ENCODE measurements at places on chromosomes 11 and 22.

- DNase-seq, result no peak
Measured at GRCh38 chr11:95827696-95828095, 37.4 kb downstream of the CEP57 start.

- DNase-seq, result no peak
Measured at GRCh38 chr22:50717709-50718351, 20.2 kb upstream of the ACR start.

GRCh38 chr11:116680349-116681125 is 92.2 kb downstream of the BUD13 start:
- no peak for DNase-seq

- peak; percentile 17 for DNase-seq
Measured at GRCh38 chr11:26778000-26778757, 56.3 kb upstream of the SLC5A12 start.

DNA sequence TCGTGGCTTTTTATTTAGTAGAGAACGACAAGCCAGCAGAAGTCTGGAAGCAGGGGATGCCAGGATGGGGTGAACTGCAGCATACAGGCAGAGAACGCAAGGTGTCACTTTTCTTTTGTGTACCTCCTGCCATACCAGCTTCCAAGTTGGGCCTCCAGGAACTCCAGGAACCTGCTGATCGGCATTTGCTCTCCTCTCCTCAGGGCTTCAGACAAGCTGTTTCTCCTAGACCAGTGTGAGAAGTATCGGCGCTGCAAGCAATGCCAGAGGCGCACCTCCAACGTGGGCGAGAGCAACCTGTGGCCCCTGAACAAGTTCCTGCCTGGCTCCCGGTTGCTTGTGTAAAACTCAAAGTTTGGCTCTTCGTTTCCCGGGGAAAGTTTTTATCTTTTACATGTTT is 47.7 kb downstream of the CCDC81 start:
- DNase-seq, result no peak

GRCh38 chr11:16292167-16292859 is 64.0 kb downstream of the SOX6 start:
- no peak for DNase-seq

- DNase-seq, result no peak
Measured at GRCh38 chr11:34619062-34619516, 1.8 kb upstream of the EHF start.

Measured in AG08396 (cell line).